ENCODE measurements at places on chromosomes 1 and 21.

DNA sequence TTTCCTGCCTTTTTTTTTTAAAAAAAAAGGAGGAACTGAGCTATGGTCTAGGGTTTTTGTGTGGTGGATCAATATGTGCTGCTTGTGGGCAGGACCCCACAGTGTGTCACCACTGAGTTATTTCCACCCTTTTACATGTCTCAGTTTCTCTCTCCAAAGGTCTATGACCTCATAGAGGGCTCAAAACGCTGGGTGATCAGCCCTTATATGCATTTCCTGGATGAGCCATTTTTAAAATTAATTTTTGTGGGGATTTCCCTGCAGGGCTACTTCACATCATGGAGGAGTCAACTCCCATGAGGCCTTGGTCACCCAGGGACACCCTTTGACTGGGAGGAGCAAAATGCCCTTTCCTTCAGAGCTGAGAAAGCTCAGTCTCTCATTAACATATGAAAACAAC, 20.7 kb upstream of the HAO2 start:
- no peak for DNase-seq

DNA sequence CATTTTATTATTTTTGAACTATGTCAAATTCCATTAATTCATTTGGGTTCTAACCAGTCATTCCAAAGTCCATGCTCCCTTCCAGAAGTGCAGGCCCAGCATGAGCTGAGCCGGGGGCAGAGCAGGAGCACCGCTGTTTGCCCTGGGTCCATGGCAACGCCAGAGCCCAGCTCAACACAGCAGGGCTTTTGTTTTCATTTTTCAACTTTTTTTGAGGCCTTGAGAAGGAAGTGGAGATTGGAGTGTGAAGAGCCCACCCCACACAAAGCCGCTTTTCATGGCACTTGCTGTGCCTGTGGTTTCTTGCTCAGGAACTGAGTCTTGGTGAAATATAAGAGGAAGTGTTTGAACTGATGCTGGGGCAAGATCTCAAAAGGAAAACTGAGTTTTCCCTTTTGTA, 13.2 kb upstream of the PRMT2 start:
- no peak for DNase-seq

DNA sequence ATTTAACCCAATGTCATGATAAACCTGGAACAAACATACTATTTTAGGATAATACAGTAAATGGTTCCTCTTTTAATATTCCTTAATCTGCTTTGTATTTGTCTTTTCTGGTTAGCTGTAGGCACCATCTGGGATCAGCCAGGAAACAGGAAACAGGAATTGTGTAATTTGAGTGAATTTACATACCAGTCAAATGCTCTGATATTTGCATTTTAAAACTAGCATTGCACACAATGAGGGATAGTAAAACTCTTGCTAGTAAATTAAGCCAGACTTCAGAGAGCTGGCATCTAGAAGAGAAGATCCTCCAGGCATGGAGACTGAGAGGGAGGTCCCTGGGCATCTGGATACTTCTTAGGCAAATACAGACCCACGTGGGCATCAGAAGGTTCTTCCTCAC, 103.5 kb downstream of the HMCN1 start:
- no peak for DNase-seq

GRCh38 chr1:25695090-25695770, 78.6 kb downstream of the MAN1C1 start:
- peak; percentile 89 for DNase-seq

DNA sequence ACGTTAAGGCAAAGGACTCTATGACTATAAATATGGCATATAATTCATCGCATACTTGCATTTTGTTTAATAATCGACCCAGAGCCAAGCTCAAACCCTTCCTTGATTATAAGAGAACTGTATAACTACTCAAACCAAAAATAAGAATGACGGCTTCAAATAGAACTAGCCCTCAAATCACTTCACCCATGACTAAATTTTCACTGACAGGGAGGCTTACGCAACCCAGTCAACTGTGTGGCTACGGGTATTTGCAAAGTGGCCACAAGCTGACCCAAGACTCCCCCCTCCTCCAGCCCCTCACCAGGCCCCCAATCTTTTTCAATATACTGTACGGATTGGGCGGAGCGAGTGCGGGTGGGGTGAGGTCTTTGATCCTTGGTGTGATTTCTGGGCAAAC, 268.3 kb downstream of the ASTN1 start:
- no peak for DNase-seq

GRCh38 chr1:58717979-58718378, 18.1 kb upstream of the MYSM1 start:
- no peak for DNase-seq

DNA sequence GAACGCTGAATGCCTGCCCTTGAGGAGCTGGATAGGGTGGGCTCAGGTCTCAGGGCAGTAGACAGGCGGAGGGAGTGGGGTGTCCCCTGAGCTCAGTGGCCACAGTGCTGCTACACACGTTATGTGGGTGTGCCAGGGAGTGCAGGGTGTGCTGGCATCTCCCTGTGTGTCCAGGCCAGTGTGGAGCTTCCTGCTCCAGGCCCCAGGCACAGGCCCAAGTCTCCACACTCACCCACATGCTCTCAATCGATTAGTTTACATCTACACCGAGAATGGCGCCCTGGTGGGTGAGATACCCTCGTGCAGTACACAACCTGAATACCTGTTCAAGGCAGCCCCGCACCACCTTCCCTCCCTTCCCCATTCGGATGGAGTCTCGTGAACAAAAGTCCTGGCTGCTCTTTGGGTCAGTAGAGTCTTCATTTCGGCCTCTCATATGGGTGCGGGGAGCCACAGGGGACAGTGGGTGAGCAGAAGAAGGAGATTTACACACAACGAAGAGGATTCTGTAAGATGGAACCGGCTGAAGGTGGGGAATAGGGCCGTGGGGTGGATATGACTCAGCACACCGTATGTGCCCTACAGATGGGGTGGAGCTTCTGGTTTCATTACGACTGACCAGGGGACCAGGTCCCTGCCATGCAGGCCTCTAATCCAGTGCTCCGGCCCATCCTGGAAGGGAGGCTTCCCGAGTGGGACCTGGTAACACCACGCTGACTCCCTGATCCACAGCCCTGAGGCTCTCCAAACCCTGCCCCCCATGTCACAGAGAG, 93.3 kb downstream of the SPSB1 start:
- no peak for DNase-seq
